ENCODE measurements at places on chromosomes 6 and 20. TPM values are rescaled to one million over a fixed set of nuclear protein-coding genes. Genes with fewer than 3 reads are reported as not detected.

The PABPC1L gene
- 113 TPM for total RNA-seq

DNA sequence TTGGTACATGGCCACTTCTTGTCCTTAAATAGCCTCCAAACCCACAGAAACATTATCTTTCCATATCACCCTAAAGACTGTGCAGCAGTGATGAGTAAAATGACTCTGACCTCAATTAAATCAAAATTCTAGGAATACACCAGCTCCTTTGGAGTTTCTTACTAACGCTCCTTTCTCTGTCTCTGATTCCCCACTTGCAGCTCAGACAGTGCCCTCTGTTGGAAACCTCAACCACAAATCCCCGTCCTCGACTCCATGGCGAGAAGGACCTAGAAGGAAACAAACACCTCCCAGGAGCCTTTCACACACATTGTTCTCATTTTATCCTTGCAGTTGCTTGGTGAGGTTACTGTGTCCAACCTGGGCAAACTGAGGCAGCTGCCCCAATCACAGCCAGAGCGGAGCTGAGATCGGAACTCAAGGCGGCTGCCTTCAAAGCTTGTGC, 17.7 kb upstream of the PARD6B start:
- no peak for DNase-seq

The RNF5 gene
- 53.3 TPM for total RNA-seq

- DNase-seq = no peak
These were observed 13.4 kb upstream of the HIVEP2 start for GRCh38 chr6:142958343-142958742.

- no peak for DNase-seq
These were observed 128.8 kb downstream of the DHX35 start for GRCh38 chr20:39090906-39091305.

The BNIP5 gene
- not detected for total RNA-seq

- no peak for DNase-seq
These were observed 7.2 kb downstream of the PREX1 start for GRCh38 chr20:48820649-48820973.

- no peak for DNase-seq
These were observed 26.8 kb downstream of the PPP1R14C start for GRCh38 chr6:150169609-150170008.

DNA sequence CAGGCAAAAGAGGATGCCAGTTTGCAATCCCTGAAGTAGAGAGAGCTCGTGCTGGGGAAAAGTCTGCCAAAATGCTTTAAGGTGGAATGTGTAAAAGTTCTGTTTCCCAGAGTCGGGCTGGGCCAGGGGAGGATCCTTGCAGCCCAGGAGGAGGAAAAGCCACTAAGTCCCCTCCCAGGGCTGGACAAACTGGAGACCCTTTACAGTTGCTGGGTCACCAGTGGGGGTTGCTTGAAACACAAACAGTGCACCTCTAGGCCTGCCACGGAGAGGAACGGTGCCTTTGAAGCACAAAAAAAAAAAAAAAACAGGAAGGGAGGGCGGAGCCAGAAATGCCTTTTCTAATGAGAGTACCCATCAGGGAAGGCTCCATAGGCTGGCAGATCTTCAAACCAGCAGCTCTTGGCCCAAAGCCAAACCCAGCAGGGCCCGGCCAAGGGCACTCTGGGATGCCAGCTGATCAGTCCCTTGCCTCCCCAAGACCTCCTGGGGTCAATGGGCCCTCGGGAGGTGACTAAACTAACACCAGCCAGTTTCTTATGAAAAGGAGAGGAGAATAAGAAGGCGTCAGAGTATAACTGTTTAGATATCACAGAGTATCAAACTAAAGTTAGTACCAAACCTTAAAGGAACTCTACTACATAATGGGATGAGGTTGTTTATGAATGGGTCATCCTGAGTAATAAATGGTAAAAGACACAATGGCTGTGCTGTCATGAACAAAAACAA, 23.7 kb downstream of the HLA-A start:
- no peak for DNase-seq

The BPIFB2 gene
- not detected for total RNA-seq

The KCNG1 gene
- not detected for total RNA-seq

The C6orf15 gene
- total RNA-seq = not detected

GRCh38 chr6:82129797-82130196, 117.7 kb downstream of the IBTK start:
- no peak for DNase-seq

The OTOR gene
- total RNA-seq = not detected

DNA sequence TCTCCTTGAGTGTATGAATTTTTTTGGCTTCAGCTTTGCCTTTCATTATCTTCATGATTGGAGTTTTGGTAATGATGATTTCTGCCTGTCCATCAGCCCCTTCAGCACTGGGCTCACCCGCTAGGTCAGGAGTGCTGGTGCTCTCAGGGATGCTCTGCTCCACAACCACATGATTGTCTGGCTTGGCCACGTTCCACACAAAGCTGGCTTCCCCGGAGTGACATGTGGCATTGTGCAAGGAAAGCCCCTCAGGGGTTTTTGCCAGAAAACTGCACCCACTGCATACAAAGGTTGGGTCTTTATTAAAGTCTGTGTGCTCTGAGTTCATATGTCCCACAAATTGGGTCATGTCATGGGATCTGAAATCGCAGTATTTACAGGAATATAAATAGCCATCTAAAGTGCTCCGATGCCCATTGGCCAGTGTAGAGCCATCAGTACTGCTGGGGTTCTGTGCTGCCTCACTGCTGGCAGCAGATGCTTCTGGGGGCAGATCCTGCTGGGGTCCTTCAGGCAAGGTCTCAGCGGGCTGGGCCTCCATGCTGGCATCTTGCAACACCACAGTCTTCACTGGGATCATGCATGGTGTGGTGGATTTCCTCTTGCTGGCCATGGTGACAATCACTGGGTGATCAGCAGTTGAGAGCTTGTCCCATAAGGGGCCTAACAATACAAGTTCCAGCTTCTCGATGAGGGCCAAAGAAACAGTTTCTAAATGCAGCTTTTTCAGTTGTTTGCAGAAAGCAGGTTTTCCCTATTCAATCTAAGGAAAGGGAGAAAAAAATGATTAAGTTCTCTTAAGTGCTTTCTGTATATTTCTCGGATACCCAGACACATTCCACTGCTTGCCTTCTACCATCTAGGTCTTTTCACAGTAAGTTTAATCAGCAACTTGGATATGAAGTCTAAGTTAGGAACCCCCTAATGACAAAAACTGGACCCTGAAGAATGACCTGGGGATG, 67.2 kb downstream of the PLCG1 start:
- no peak for DNase-seq

The LRRC1 gene
- total RNA-seq = 3.0 TPM

Data from natural killer cell treated with Interleukin-12 subunit alpha and Interleukin-12 subunit beta and Interleukin-15 and Interleukin-18, amount 100 ng/mL, for 72 hours (primary cell).